ENCODE measurements at places on chromosomes 7 and 10. TPM values are rescaled to one million over a fixed set of nuclear protein-coding genes. Genes with fewer than 3 reads are reported as not detected.
A peak's percentile ranks its signal among the peaks of the same experiment; 100 is the strongest.

ATOH7 gene
- total RNA-seq = not detected

DNA sequence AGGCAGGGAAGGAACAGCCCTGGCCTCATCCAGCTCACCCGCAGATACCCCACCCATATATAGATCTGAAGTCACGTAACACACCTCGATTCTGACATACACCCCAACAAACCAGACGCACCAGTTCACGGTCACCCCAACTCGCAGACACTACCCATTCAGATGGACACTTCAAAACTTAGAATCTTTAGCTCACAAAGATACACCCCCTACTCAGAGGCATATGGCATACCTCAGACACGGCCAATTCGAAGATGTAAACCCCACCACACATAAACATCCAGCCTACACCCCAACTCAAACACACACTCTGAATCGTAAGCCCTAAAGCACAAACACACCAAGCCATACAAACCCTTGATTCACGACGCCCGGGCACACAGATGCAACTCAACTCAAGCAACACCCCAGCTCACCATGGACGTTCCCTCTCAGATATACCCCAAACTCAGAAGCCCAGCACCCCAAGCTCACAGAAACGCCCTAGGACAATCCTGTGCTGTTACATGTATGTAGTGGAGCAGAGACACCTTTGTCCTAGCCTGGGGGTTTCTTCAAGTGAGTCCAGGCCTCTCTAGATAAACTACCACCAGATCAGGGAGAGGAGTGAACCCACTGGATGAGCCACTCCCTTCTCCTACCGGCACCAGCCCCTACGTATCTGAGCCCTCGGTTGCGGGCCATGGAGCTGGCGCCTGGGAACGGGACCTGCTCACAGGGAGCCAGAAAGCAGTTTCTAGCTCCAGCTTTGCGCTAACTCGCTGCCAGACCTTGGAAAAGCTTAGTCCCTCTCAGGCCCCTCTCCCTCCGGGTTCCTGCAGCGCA, 8.8 kb downstream of the PSD start:
- DNase-seq = no peak

KDM7A gene
- total RNA-seq = 1.1 TPM

RAB19 gene
- not detected for total RNA-seq

FXYD4 gene
- not detected for total RNA-seq

PSMG3 gene
- total RNA-seq = 64.9 TPM

DNA sequence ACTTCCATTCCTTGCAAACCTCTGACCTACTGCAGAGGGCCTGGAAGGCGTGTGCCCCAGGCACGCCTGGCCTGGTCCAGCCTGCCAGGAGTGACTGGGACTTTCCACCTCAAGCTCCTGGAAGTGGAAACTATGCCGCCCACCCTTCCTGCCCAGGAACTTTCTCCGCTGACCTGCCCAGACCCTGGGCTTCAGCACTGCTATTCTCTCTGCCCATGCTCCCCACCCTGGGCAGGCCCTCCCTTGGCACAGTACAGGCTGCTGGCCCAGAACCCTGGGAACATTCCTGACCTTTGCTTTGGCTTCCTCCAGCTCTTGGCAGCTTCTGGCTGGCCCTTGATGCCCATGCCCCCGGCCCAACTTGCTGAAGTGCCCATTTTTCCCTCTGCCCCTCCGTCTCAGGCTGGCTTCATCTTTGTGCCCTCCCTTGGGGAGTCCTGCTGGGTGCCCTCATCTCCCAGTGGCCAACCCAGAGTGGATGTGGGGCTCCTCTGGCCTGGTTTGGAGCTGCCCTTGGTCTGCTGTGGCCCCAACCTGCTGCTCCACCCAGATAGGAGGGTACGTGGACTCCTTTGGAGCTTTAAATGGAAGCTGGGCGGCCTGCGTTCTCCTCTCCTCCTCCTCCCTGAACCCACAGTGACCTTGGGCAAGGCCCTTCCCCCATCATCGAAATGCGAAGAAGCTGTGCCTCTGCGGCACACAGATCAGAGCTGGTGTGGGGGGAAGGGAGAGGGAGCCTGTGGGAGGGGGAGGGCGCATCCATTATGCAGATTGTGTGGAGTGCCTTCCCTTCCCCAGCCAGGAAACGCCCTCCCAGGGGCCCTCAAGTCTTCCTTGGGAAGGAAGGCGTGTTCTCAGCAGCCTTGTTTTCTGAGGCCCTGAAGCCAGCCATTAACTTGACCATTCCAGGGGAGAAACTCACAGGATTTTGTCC, 3.4 kb downstream of the MMRN2 start:
- DNase-seq = no peak

CLDN12 gene
- total RNA-seq = 48.9 TPM

DNA sequence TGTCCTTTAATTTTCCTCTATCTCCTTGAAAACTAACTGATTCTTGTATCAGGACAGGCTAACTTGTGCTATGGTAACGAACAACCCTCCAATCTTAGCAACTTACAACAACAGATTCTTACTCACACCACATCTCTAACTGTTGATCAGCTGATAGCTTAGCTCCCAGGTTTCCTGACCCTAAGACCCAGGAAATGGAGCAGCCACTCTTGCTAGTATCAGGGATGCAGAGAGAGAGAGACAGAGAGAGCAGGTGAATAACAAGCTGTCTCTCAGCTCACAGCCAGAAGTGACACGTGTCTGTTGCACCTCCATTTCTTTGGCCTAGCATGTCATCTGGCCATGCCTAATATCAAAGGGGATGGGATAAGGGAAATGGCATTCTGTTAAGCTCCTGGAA, 1289.0 kb upstream of the AUTS2 start:
- DNase-seq = no peak

PHKG1 gene
- 0.39 TPM for total RNA-seq

SMO gene
- total RNA-seq = 0.29 TPM

DNA sequence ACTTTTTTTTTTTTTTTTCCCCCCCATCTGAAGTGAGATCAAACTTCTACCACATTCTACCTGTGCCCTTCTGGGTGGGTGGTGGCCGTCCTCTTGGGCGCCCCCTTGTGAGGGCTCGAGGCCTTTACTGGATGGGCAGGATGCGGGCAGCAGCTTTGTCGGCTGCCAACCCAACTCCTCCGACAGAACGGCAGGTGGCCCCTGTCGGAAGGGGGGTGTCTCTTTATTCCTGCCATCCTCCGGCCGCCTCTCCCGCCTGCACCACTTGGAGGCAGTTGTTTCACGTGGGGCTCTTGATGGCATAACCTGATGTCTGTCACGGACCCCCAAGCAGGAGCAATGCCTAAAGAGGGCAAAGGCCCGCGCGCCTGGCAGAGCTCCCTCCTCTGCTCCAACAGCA, 31.0 kb downstream of the AMZ1 start:
- no peak for DNase-seq

CYP2E1 gene
- not detected for total RNA-seq

HKDC1 gene
- 3.9 TPM for total RNA-seq

ADARB2 gene
- not detected for total RNA-seq

SPAM1 gene
- total RNA-seq = not detected

GRCh38 chr10:130353928-130354572, 217.9 kb downstream of the GLRX3 start:
- no peak for DNase-seq

GLI3 gene
- 10.0 TPM for total RNA-seq

DNA sequence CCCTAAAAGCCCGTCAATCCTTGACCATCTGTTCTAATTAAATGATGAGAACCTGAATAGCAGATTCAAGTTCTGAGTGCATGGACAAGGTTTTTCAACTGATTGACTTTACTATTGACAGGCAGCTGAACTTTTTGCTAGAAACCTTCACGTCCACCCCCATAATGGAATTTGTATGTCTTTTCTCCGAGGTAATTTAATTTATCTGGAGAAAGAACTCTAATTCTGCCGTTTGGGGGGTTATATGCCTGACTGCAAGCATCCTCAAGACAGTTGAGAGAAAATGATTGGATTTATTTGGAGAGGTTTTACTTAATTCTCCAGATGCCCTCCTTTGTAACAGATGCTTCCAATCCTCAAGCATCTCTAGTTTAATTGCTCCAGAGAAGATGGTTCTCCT, 1053.4 kb upstream of the AUTS2 start:
- no peak for DNase-seq

- DNase-seq = no peak
Observed at GRCh38 chr7:79398138-79398749, 55.2 kb downstream of the MAGI2 start.

GRCh38 chr7:112873831-112874553, 83.8 kb upstream of the TMEM168 start:
- peak; percentile 4 for DNase-seq

- DNase-seq = peak; percentile 58
Observed at GRCh38 chr7:1160670-1161021, 650 bp upstream of the ZFAND2A start.

DNA sequence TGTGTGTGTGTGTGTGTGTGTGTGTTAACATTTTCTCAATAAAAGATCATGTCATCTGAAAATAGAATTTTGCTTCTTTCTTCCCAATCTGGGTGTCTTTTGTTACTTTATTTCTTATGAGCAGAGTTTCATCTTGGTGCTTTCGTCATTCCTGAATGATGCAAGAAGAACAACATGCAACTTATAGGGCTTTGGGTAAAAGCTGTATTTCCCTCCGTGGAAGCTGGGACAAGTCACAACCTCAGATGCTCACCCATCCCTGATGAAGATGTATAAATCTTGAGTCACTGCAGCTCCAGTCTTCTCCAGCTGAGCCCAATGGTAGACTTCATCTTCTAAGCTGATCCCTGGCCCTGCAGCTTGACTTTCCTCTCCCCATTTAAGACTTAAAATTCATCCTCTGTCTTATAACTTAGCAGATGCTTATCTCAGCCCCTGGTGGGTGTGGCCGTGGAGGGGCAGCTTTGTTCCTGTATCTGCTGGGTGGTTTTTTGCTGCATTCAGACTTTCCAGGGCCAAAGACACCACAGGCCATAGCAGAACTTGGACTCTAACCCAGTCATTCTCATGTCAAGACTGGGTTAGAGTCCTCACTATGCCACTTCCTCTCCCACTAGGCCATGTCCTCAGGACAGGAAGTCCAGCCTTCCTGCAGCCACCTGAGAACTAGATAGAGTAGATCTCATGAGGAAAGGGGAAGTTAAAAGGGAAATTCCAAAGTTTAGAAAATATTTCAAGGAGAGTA, 356.4 kb downstream of the TNS3 start:
- DNase-seq = no peak

MSS51 gene
- total RNA-seq = 0.24 TPM

GRCh38 chr10:62643606-62644587, 160.6 kb upstream of the ADO start:
- no peak for DNase-seq

GRCh38 chr7:132553031-132553430, 23.2 kb downstream of the PLXNA4 start:
- DNase-seq = peak; percentile 79

DNA sequence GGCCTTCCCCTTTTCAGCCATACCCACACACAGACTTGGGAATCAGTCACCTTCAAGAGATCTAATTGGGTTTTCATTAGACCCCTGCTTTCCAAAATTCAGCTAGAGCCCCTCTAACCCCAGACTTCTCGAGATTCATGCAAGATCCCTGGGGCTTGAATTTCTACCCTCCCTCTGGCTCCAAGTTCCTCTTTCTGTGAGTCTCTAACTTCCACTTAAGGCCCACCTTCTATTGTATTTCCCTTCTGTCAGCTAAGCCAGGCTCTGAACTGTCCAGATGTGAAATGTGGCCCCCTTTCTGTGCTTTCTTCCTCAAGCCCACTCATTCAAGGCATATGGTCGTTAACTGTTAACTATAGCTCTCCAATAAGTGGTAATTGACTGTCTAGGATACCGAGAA, 132.2 kb downstream of the ZNF365 start:
- no peak for DNase-seq

DNA sequence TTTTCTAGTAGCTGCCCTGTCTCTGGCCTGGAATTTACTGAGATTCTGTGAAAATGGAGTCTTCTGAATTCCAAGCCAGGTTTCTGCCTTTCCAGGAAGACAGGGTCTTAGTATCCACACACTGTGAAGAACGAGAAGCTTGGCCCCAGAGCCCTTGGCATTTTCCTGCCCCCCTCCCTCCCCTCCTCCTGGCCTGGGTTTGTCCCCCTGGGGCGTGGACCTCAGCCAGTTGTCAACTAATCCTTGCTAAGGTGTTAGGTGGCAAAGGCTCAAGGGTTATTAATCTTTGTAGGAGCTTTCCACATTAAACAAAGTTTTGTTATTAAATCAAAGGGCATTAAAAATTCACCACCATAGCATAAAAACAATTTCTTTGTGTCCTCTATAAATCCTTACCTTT, 329.5 kb downstream of the RNLS start:
- DNase-seq = peak; percentile 59

DNA sequence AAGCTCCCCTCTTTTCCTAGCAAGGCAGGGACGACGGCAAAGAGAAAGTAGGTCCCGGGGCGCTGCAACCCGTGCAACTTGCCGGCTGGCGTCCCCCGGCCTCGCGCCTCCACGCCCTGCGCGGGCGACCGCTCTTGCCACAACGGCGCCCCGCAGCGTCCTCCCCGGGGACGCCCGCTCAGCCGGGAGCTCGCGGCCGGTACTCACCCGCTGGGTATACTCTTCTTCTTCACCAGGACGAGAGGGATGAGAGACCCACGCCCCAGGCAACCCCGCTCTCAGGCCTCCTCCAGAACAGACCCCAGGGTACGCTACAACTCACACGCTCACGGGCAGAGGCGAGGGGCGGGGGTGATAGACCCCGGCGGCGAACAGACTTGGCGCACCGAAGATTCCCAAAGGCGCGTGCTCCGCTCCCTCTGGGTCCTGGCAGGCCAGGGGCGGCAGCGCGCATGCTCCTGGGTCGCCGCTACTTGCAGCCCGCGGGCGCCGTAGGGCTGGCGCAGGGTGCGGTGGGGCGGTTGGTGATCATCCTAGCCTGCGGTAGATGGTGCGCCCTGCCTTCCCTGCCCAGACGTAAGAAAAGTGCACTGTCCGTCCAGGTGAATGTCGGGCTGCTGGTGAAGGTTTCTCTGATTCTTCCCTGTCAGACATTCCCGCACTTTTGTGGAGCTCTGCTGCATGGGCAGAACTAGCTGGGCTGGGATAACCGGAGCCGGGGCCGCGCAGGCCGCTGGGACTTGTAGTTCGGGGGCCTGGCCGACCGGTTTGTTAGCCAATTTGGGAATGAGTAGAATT, at the start of gene CC2D2B:
Gene CC2D2B, plus strand, starts transcription at position 520 of the 798 bp plus-strand sequence. CDS start 3,349 bp downstream, outside the sequence.
- DNase-seq = peak; percentile 72

Data from RPMI7951 (cell line).